ENCODE measurements at places on chromosomes 7 and 10.

DNA sequence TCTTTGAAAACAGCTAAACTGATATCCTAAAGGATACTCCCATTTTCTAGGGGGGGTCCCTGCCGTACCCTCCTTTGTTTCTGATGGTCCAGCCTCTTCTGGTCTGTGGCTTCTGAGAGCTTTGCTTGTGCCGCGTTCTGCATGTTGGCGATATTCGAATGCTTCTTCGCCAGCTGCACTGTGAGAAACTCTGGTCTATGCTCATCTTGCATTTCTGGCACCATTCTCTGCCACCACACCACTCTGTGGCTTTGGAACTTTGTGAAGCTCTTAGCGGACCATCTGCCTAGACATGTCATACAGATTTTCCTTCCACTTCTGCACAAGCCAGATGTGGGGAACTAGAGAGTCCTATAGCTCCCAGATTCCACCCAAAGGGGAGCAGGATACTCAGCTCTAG, 197.2 kb downstream of the REEP3 start:
- no peak for DNase-seq

DNA sequence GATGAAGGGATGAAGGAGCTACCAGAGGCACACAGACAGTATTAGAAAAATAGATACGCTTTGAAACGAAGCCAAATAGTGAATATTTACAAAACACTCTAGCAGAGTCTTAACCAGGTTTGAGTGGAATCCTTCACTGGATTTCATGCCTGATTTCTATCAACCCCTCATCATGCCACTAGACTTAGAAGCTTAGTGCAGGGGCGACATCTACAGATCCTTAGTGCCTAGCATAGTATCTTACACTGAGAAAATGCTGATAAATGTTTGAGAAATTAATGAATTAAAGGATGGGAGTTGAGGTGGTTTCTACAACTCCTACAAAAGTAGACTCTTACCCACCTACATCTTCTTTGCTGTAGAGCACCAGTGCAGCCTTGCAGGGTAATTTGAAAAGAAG, 54.7 kb upstream of the CCNJ start:
- DNase-seq = no peak

DNA sequence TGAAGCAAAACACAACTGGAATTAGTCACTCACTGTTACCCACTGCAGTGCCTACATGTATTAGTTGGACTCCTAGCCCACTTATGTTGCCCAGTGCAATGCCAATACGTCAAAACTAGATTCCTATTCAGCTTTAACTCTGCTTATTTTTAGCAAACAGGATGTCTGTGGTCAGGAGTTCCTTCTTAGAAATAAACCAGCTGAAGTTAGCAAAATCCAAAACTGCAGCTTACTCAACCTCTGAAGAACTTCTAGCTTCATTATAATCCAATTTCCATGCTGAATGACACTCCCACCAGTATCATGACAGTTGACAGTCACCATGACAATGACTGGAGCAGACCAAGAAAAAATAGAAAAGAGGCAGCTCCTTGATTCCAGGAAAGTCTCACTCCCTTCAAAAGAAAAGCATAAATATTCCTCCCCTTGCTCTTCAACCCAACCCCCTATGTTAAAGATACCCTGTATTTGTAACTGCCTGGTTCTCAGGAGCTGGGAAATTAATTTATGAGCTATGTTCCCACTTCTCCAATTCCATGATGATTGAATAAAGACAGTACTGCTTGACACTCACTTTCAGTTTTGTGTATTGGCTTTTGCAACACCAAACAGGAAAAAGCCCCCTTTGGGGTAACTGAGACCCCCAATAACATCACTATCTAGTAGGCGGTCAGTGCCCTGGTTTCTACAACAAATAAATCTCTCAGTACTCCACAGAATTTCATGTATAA, 327.4 kb downstream of the SORCS1 start:
- DNase-seq = no peak

- DNase-seq = no peak
Observed at GRCh38 chr7:2524808-2525657, 5.5 kb downstream of the LFNG start.

GRCh38 chr10:30680908-30681307, 51.4 kb upstream of the LYZL2 start:
- DNase-seq = no peak

DNA sequence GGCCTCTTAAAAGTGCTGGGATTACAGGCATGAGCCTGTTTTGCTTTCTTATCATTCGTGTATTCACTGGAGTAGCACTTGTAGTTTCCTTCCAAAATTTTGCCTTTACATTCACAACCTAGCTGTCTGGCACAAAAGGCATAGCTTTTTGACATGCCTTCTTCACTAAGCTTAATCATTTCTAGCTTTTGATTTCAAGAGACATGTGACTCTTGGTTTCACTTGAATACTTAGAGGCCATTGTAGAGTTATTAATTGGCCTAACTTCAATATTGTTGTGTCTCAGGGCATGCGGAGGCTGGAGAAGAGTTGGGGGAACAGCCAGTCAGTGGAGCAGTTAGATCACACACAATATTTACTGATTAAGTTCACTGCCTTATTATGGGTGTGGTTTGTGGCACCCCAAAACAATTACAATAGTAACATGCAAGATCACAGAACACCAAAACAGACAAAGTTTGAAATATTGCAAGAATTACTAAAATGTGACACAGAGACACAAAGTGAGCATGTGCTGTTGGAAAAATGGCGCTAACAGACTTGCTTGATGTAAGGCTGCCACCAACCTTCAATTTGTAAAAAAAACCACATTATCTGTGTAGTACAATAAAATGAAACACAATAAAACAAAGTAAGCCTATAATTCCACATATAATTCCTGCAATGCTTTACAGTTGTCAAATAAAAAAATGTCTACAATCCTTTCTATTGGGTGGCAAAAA, 43.1 kb downstream of the BRAF start:
- no peak for DNase-seq

DNA sequence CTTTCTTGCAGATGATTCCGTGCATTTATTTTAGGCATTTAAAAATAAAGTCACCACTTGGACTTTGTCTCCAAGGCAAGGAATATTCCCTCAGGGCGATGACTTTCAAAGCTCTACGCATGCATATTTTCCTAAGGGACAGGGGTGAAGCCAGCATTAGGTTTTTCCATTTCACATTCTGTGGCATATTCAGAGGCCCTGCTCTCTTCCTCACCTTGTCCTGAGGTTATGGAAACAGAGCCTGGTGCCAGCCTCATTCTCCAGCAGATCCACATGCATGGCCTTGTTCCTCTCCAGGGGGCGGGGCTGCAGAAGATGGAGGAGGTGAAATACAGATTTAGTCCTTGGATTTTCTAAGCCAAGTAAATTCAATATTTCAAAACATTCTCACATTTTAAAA, 11.6 kb upstream of the LYZL1 start:
- DNase-seq = no peak

DNA sequence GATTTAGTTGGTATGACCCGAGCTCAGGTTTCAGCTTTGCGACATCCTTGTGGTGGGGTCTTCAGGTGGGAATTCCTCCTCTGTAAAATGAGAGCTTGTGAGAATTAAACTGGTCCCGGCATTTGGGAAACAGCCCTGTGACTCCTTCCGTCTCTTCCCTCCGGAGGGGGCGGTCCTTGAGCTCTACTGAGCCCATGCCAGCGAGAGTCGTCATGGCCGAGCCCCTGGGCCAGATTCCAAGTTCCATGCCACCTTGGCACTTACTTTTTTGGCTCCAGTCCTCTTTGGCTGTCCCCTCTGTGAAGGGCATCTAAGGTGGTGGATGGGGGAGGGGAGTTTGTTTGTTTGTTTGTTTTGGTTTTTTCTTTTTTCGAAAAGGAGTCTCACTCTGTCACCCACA, 47.6 kb downstream of the GTF2IRD1 start:
- no peak for DNase-seq

- DNase-seq = no peak
Observed at GRCh38 chr7:55271069-55271626, 94.0 kb upstream of the LANCL2 start.

DNA sequence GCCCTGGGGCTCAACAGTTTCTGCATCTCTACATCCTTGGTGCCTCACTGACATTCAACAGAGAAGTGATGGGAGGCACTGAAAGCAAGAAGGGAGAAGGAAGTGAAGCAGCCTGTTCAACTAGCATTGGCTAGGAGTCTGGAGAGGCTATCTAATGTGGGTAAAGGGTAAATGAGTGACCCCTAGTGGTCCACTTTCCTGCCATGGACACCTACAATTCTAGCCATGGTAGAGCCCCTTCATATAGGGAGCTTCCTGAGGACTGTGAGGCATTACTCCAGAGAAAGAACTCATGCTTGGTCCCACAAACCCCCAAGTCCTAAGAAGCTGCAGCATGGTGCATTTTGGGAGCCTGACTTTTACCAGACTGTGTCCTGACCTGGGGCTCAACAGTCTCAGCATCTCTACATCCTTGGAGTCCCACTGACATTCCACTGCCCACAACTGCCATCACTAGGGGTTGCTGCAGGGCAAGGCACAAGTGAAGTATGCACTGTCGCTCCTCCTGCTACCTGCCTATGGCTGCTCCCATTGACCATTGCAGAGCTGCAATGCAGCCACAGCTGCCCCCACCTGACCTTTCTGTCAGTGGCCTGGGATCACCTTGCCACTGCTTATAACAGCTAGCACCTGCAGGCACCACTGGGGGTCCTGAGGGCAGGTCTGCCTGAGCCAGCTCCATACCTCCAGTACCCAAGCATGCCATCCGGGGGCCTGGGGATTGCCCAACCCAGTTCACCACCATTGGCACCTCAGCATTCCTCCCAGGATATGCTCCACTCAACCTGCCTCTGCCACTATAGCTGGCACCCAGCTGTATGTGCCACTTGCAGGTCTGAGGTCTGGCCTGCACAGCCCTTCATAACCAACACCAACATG, 44.1 kb upstream of the CDK6 start:
- no peak for DNase-seq

- no peak for DNase-seq
Observed at GRCh38 chr10:51615764-51616298, 83.6 kb downstream of the CSTF2T start.

GRCh38 chr10:115141254-115141653, 48.1 kb downstream of the ATRNL1 start:
- no peak for DNase-seq

DNA sequence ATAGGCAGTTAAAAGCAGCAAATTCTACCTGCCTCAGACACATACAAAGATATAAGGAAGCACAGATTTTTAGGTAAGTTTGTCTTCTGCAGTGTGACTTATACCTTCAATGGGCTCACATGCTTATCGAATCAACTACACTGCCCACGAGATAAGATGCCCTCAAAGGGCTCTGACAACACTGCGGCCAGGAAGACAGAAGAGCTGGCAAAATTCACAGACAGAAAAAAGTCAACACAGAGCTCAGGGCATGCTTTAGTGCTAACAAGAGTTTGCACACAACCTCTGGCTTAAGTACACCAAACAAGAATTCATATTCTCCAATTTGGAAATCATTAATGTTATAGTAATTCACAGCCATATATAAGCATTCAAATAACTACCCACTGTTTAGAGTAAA, 62.3 kb downstream of the LARP4B start:
- no peak for DNase-seq

DNA sequence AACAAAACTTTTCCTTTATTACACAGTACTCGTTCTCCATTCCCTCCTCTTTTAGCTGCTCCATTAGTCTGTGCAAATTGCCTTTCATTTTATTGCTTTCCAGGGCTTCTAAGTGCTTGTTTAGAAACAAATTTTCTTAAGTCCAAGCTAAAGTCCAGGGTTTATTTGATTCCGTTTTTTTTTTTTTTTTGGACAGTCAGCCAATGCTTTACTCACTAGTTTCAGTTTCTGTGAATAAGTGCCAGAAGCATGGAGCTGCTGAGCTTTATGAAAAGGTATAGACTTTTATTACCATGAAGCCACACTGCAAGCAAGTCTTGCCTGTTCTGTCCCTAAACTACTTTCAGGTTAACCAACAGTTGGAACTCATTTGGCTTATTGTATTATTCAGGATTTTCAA, 455.0 kb downstream of the GFRA1 start:
- DNase-seq = no peak

- no peak for DNase-seq
Observed at GRCh38 chr10:132117146-132117545, 51.4 kb downstream of the JAKMIP3 start.

- DNase-seq = no peak
Observed at GRCh38 chr7:140446467-140446866, 32.8 kb downstream of the MKRN1 start.

- DNase-seq = no peak
Observed at GRCh38 chr7:87113077-87113476, 39.2 kb upstream of the DMTF1 start.

DNA sequence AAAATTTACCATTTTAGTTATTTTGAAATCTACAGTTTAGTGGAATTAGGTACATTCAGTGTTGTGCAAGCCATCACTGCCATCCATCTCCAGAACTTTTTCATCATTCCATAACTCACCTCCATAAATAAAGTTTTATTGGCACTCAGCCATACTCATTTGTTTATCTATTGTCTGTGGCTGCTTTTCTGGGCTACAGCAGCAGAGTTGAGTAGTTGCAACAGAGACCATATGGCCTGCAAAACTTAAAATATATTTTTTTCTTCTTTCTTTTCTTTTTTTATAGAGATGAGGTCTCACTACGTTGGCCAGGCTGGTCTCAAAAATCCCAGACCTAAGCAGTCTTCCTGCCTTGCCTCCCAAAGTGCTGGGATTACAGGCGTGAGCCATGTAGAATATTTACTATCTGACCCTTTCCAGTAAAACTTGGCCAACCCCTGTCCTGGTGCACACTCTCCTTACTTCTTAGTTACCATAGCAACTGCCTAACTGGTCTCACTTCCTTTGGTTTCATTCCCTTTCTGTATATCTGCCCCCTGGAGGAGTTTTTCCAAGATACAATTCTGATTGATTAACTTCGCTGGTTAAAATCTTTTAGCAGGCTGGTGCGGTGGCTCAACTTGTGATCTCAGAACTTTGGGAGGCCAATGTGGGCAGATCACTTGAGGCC, 133.2 kb downstream of the CUX1 start:
- no peak for DNase-seq

- no peak for DNase-seq
Observed at GRCh38 chr7:134618756-134619530, 27.7 kb upstream of the BPGM start.

DNA sequence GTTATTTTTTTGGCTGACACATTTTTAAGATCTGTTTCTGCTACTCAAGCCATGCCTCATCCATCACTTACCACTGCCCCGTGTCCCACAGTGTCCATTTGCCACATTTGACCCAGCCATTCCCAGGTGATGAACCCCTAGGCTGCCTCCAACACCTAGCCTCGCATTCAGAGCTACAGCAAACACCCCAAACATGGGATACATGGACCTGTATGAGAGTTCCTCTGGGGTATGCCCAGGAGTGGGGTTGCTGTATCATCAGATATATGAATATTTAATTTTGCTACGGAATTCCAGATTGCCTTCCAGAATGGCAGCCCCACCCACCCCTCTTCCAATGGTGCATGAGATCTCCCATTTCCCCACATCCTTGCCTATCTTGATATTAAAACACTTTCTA, 190.1 kb upstream of the RNF32 start:
- no peak for DNase-seq

Data from stimulated activated CD8-positive, alpha-beta memory T cell treated with anti-CD3 and anti-CD28 coated beads, Interleukin-15, amount 100 ng/mL, for 4 hours (primary cell).